ENCODE measurements at places on chromosomes 11 and 22. TPM values are rescaled to one million over a fixed set of nuclear protein-coding genes. Genes with fewer than 3 reads are reported as not detected.

DNA sequence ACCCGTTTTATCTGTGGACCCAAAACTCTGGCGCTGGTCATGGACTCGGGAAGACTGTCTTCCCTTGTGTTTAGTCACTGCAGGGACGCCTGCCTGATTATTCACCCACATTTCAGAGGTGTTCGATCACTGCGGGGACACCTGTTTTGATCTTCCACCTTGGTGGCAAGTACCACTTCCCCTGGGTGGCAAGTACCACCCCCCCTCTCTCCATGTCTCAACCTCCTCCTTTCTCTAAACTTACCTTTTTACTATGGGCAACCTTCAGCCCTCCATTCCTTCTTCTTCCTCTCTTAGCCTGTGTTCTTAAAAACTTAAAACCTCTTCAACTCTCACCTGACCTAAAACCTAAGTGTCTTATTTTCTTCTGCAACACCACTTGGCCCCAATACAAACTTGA is 1.9 kb upstream of the NDUFC2 start:
- DNase-seq: no peak

DNA sequence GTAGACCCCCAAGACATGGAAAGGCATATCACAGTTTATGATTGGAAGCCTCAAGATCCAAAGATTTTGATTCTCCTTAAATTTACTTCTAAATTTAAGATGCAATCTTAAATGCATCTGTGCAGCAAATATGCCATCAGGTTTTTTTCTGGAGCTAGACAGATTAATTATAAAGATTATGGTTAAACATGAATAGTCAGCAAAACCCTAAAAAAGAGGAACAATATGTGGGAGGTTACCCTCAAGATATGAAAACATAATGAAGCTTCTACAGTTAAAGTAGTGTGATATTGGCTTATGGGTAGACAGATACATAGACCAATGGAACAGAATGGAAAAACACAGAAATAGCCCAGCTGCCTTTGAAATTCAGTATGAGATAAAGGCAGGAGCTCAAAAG is 31.7 kb downstream of the OR8B12 start:
- no peak for DNase-seq

- no peak for DNase-seq
Measured at GRCh38 chr11:130146796-130147195, 12.8 kb upstream of the ST14 start.

DNA sequence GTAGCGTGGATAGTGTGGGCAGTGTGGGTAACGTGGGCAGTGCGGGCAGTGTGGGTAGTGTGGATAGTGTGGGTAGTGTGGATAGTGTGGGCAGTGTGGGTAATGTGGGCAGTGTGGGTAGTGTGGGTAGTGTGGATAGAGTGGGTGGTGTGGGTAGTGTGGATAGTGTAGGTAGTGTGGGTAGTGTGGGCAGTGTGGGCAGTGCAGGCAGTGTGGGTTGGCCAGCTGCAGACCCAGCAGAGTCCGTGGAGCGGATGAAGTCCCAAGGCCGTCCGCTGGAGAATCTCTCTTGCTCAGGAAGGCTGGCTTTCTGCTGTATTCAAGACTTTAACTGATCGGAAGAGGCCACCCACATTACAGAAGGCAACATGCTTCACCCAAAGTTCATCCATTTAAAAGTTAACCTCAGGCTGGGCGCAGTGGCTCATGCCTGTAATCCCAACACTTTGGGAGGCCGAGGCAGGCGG is 26.1 kb upstream of the KRTAP5-6 start:
- no peak for DNase-seq

Gene APOBEC3C
- total RNA-seq: 39.4 TPM

Gene CHRNA10
- total RNA-seq: 0.73 TPM

Gene NCAM1
- total RNA-seq: 5.4 TPM
